Kasumi-1 (cell line): ENCODE measurements at places on chromosomes 1 and 21.

DNA sequence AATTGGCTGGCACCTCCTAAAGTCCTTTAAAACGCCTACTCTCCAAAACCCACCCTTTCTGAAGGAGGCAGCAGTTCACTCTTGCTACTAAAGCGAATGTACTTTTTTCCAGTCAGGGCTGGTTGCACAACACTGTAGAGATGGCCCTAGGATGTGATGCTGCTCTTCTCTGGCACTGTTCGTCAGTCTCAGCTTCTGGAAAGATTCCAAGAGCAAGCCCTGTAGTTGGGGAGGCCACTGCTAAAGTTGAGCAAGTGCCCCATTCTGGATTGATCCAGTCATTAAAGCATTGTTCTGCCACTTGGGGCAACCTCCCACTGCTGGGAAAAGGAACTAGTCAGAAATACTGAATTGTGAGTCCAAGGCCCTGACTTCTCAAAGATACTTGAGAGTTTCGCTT, 28.5 kb upstream of the KCNQ4 start:
- peak; percentile 5 for DNase-seq

DNA sequence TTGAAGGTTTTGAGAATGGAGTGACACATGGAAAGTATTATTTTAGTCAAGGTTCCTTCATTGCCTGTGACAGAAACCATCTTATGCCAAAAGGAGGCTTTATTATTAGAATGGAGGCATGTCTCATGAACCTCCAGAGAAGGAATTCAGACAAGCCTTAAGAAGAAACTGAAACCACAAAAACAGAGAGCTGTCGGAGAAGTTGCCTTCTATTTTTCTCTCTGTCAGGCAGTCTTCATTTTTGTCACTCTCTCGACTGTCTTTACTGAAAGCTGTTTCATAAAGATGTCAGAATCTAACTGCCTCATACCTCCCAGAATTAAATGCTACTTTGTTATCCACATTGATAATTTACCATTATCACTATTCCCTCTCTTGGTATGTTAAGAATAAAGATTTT, 434.7 kb upstream of the ADGRL4 start:
- no peak for DNase-seq

DNA sequence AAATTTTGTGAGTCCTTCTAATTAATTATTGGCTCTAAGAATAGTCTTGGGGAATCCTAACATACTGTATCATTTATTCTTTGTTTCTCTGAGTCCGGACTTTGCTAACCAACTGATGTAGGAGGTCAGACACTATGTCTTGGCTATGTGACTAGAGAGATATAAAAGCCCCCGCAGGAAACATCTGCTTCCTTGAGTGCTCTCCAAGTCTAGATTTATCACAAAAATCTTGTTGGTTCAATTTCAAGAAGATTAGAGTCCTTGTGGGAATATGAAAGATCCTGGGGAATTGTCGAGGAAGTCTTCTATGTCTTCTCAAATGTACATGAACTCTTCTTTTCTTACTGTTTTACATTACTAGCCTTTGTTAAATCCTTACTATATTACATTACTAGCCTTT, 1712.5 kb downstream of the NCAM2 start:
- peak; percentile 85 for DNase-seq

DNA sequence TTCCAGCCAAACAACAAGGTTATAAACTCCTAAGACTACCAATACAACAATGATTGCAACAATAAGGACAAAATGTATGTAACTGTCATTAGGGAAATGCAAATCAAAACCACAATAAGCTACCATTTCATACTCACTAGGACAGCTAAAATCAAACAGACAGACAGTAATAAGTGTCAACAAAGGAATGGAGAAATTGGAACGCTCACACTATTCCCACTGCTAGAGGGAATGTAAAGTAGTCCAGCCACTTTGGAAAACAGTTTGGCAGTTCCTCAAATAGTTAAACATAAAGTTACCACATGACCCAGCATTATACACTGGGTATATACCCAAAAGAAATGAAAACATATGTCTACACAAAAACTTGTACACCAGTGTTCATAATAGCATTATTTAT, 9.3 kb downstream of the PRKAB2 start:
- DNase-seq, result no peak
